ENCODE measurements at places on chromosomes 13 and 19.
A peak's percentile ranks its signal among the peaks of the same experiment; 100 is the strongest.

DNA sequence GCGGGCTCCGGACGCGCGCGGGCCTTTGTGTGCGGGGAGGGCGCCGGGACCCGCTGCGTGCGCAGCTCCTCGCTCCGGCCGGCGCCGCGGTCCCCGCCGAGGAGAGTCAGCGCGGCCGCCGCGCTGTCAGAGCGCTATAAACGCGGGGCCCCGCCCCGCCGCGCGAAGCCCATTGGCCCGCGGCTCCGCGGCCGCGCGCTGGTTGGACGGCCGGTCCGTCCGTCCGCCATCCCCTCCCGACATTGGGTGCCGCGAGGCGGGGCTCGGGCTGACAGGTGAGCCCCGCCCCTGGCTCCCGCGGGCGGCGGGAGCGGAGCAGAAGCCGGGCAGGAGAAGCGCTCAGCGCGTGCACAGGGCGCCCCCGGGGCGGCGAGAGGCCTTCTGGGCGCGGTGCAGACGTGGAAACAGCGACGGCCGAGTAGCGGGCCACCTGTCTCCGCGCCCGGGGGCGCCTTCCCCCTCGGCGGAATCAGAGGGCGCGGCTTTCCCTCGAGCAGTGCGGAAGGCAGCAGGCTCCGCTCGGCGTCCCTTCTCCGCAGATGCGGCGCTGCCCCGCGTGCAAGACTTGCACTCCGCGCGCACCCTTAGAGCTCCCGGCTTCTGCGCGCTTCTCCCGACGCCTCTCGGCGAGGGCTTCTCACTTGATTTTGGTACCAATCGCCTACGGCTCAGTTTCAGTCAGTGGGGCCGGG, at the start of gene EFNB2:
EFNB2 (minus strand) TSS at position 111 of the 692 bp plus-strand sequence. CDS start 698 bp downstream, outside the sequence.
- DNase-seq, result peak; percentile 55

DNA sequence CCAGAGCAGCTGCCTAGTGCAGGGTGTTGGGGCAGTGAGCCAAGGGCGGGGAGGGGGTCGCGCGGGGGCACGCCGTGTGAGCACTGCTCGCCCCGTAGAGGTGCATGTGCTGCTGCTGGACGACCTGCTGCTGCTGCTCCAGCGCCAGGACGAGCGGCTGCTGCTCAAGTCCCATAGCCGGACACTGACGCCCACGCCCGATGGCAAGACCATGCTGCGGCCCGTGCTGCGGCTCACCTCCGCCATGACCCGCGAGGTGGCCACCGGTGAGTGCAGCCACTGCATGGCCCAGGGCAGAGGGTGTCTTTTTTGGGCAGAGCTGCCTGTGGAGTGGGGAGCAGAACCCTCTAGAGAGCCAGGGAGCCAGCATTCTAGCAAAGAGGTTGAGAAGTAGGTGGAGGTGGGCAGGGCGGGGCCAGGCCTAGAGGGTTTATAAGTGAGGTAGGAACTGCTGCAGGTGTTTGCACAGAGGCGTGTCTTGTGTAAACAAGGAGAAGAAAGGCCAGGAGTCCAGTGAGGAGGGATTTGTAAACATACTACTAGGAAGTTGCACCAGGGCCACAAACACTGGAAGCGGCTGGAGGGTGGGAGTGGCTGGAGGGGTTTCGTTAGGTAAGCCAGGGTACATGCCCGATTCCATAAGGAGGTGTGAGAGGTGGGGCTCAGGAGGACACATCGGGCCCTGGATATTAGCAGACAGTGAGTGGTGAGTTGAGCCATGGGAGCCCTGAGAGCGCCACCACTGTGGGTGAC, 21.3 kb downstream of the ARHGEF1 start:
- DNase-seq, result no peak

- DNase-seq, result no peak
These were observed 183.8 kb upstream of the HTR2A start for GRCh38 chr13:47080621-47081020.

DNA sequence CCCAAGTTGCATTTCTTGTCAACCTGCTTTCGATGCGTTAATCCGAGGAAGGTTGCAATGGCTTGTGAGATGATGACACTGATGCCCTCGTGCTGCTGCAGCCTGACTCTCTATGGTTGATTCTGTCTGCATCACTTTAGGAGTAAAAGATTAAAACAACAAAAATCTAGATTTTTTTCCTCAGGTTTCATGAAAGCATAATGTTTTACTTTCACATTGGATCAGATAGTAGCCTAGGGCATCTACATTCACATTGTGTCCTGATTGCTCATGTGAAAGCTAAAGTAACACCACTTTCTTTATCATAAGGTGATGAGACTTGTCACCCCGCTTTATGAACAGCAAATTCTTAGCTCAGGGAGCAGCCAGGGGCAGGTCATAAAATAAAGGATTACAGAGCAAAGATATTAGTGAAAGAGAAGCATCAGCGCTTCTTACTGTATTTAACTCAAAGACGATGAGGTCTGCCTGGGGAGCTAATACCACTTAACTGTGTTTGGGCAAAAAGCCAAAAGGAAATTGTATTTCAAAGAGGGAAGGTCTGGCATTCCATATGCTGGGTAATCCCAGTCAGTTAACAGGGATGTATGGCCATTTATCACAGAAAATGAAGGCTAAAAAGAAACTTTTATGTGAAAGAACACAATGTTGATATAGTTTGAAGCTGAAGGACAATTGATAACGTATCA, 270.5 kb downstream of the GPC6 start:
- no peak for DNase-seq

DNA sequence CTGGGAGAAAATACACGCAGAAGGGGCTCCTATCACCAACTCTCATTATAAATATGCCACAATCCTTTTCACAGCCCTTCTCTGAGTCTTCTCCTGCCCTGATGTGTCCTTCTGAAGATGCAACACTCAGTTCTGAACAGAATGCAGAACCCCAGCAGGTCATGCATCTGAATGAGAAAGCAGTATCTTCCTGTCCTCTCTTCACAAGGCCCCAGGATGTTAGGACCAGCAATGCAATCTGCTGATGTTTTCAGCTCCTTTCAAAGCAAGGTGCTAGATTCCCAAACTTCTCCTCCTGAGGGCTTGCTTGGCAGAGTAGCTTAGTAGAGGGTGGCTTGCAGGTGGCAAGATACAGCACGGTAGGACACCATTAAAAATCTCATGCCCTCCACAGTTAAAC, 22.3 kb upstream of the DOCK9 start:
- DNase-seq, result no peak

DNA sequence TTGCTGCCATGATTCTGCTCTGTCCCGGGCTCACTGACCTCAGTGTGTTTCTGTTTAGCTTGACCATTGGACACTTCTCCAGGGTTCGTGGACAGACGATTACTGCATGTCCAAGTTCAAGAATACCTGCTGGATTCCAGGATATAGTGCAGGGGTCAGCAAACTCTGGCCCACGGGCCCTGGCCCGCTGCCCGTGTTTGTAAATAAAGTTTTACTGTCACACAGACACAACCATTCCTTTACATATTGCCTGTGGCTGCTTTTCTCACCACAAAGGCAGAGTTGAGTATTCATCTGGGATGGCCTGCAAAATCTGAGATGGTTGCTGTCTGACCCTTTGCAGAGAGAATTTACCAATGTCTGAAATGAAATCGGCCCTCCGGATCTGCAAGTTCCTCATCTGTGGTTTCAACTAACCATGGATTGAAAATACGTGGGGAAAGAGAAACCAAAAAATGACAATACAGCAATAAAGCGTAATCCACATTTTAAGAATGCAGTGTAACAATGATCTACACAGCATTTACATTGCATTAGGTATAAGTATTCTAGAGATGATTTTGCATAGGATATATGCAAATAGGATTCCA, 25.9 kb upstream of the F2RL3 start:
- DNase-seq, result no peak

GRCh38 chr13:46104868-46105267, at the start of gene CPB2:
CPB2 (minus strand) TSS chr13:46105033; CDS start chr13:46105009, 24 bp downstream.
- no peak for DNase-seq

GRCh38 chr19:15449620-15450527, at the start of gene WIZ:
WIZ (minus strand) TSS chr19:15449956; CDS start chr19:15448307, 1,649 bp downstream.
- peak; percentile 69 for DNase-seq

- DNase-seq, result no peak
These were observed 246.5 kb downstream of the DCT start for GRCh38 chr13:94232956-94233355.
